Type B pancreatic cell (in vitro differentiated cells): ENCODE measurements at places on chromosomes 5 and 9. TPM values are rescaled to one million over a fixed set of nuclear protein-coding genes. Genes with fewer than 3 reads are reported as not detected.
A peak's percentile ranks its signal among the peaks of the same experiment; 100 is the strongest.

- no peak for DNase-seq
Observed at GRCh38 chr9:115972843-115973595, 180.6 kb upstream of the PAPPA start.

DNA sequence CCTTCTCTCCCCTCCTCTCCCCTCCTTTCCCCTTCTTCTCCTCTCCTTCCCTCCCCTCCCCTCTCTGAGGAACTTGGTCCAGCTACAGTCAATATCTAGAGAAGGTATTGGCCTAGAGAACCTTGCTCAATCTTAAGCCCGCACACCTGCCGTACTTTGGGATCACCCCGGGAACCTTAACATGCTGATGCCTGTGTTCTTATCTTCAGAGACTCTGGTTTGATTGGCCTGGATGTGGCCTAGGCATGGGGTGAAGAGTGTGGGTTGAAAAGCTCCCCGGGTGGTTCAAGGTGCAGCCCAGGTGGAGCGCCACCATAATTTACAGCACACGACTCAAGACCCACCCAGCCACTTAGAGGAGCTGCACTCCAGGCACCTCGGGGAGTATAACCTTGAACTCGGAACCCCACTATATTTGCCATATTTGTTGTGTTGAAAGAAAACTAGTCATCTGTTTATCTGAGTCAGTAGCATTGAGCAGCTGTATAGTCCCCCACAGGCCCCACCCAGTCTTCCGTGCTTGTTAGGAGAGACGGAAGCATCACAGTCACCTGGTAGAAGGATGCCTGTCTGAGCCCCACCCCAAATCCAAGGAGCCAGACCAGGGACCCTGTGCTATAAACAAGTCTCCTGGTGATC lies 14.4 kb upstream of the PHF19 start:
- no peak for DNase-seq

GRCh38 chr5:9655641-9656040 lies 25.5 kb upstream of the TAS2R1 start:
- DNase-seq, result no peak

DNA sequence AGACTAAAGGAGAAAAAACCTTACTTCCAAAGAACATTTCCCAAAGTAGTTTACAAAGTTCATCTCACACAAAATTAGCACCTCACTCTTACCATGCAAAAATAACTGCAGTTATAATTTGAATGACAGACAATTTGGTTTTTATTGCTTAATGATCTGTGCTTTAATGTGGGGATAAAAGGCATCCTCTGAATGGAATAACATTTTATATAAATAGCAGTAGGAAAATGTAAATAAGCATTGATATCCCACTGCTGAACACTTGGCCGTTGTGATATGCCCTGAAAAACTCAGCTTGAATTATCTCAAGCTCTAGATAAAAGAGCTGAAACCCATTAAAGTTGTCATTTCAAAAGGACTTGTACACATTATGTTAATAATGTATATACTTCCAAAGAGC lies 93.2 kb downstream of the OSMR start:
- no peak for DNase-seq

GRCh38 chr5:55601204-55601618 lies 66.4 kb upstream of the PLPP1 start:
- no peak for DNase-seq

GRCh38 chr5:172550996-172551395 lies 90.1 kb upstream of the NEURL1B start:
- no peak for DNase-seq

DNA sequence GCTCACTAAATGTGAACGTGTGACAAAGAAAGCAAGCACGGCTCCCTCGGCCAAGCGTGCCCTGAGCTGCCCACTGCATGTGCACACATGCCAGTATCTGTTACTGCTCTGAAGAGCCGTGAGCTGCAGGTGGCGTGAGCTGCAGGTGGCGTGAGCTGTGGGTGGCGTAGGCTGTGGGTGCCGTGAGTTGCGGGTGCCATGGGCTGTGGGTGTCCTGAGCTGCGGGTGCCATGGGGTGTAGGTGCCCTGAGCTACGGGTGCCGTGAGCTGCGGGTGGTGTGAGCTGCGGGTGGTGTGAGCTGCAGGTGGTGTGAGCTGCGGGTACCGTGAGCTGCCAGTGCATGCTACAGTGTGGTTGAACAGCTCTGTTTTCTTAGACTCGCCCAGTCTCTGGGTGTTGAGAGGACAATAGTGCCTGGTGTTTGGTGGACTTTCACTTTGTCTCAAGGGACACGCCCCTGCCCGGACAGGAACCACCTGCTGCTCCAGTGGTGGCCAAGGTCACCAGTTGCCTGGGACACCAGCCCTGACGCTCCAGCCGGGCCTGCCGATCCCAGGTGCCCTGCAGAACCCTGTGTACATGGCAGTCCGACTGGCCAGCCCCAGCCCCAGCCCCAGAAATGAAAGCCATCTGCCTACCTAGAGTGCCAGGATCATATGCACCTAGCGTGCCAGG lies 6.7 kb downstream of the CCDC187 start:
- DNase-seq, result no peak

GRCh38 chr9:88776717-88777497 lies 214.4 kb upstream of the S1PR3 start:
- DNase-seq, result no peak

DNA sequence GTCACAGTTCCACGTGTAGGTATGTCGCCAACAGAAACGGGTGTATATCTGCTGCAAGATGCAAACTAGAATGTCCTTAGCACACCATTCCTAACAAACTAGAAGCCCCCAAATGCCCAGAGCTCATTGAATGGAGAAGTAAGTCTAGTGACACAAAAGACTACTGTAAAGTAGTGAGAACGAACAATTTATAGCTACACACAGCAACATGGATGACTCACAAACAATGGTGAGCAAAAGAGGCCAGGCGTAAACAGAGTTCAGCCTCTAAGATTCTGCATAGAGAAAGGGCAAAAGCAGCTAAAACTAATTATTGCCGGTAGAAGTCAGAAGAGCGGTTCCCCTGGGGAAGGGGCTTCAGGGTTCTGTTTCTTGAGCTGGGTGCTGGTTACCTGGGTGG lies 74.7 kb downstream of the AMBP start:
- DNase-seq, result no peak

- no peak for DNase-seq
Observed at GRCh38 chr9:91896513-91897121, 53.4 kb downstream of the ROR2 start.

- DNase-seq, result no peak
Observed at GRCh38 chr5:108655750-108656450, 91.8 kb upstream of the FER start.

DNA sequence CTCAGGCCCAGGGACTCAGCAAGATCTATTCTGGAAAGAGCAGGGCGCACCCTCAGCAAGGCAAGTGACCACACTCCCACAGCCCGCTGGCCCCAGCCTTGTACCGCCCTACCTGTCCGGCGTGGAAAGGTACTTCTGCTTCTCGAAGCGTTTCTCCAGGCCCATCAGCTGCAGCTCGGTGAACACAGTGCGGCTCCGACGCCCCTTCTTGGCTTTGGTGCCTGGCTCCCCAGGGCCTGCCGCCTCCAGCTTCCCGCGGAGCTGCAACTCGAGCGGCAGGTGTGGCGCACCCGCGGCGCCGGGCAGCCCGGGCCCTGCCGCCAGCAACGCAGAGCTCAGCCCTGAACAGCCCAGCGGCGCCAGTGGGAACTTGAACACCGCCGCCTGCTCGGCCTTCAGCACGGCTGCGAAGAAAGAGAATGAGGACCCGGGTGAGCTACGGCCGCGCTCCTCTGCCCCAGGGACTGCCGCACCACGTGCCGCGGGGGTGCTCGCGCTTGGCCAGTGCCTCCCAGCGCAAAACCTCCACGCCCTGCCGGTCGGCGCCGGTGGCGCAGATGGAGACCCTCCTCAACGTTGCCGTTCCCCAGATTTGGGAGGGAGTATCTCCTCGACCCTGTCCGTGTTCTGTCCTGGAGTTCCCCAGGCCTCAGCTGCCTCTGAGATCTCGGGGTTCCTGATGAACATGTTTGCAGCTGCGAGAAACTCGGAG lies 2.2 kb downstream of the BARX1 start:
- DNase-seq, result no peak

GRCh38 chr9:88971131-88971960 lies 19.9 kb upstream of the S1PR3 start:
- peak; percentile 57 for DNase-seq

- no peak for DNase-seq
Observed at GRCh38 chr5:61010467-61011454, 65.8 kb downstream of the NDUFAF2 start.

GRCh38 chr5:175472378-175472777 lies 6.0 kb upstream of the SFXN1 start:
- DNase-seq, result no peak

GRCh38 chr5:147332658-147333057 lies 97.8 kb downstream of the STK32A start:
- DNase-seq, result no peak

DNA sequence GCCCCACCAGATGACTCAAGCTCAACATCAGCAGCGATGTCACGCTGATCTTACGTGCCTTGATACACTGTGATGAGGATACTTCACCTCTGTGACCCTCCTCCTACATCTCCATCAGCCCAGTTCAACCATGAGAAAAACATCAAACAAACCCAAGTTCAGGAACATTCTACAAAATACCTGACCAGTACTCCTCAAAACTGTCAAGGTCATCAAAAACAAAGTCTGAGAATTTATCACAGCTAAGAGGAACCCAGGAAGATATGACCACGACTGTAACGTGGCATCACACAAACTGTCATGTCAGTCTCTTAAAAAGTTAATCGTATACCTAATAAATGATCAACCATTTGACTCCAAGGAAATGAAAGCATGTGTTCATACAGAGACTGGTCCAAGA lies 90.8 kb downstream of the COL23A1 start:
- DNase-seq, result no peak

- no peak for DNase-seq
Observed at GRCh38 chr5:97455996-97456395, 272.9 kb upstream of the RIOK2 start.

DNA sequence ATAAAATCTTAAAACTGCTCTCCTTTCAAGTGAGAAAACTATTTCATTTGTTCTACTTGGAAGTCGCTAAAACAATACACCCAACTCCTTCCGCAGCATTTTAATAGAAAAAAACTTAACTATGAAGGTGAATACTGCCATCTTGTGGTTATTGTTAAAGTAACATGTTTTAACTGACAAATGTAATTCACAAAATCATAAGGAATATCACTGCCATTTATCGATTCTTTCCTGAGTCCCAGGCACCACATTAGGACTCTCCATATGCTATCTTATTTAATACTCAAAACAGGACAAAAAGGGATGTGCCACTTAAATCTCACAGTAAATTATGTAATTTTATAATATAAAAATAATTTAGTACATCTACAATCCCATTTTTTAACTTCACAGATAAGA lies 130.5 kb upstream of the ITGA1 start:
- DNase-seq, result no peak

DNA sequence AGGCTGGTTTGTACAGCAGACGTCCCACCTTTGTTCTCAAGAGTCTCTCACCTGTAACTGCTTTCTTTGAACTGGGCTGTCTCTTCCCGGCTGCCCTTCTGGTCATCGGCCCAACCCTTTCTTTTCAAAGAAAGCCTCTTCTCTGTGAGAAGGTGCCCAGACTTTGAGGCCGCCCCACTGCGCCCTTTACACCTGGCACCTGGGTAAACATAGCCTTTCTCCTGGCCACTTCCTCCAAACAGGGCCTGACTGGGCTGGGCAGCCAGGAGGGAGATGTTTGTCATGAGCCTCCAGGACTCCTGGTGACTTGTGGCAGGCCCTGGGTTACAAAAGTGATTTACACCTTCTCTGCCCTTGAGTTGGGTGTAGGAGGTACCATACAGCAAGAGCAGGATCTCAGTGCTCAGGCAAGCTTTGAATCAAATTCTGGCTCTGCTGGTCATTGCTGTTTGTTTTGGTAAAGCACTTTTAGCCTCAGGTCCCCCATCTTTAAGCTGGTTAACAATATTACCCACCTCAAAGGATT lies 127.2 kb upstream of the CXCL14 start:
- DNase-seq, result no peak

DNA sequence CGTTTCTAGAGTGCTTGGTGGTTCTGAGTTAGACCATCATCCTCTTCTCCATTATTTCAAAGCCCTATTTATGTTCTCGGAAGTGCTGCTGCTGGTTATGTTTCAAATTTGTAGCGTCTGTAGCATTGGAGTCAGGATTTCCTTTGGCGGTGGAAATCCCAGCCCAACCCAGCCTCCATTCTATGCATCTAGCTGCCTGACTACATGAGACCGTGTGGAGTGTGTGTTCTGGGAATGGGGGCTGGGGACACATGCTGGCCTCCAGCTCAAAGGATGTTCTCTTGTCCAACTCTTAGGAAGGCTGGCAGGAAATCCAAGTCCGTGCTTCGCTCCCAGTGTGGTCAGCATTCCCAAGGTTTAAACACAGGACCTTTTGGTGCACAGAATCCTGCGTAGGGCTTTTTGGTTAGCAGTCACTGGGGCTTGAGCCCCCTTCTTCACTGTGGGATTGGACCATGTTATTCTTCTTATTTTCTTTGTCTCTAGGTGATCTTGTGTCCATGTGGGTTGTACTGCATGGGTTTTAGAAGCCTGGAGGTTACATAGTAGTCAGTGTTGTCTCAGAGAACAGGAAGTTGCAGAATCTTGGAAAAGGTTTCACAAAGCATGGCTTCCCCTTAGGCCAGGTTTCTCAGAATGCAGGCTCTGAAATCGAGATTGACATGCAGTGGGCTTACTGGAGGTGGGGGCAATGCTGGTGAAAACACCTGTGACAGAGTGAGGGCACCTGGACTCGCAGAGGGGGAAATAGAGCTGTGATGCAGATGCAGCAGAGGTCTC lies 132.2 kb downstream of the ARHGAP26 start:
- no peak for DNase-seq

DNA sequence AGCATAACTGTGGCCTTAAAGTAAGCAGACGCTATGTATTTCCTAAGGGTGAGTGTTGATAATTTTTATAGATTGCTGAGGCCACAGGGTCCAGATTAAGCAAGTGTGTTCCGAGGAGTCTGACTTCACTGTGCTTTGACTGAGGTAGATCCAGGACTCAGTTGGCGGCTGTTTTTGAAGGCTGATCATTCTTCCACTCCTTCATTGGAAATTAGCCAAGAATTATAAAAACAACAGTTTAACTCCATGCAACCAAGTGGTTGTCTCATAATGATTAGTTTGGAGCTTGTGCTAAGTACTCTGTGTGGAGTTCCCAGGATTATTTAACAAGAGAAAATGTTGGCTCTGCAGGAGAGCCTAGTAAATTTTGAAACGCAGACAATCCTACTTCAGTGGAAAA lies 19.1 kb downstream of the IQGAP2 start:
- no peak for DNase-seq

DNA sequence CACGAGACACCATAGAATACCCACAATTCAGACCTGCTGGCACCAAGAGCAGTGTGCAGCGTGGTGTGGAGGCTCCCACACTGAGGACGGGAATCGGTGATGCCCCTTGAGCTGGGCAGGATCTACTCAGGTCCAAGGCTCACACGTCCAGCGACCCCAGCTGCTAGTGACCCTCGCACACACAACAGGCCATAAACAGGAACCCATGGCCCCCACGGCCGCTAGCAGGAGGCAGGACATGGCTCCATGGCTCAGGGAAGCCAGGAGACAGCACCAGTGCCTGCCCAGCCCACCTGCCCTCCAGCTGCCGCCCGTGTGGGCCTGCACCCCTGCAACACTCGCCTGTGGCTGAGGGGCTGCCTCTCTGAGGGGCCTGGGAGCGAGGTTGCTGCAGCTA lies 43.4 kb upstream of the SLC9A3 start:
- DNase-seq, result no peak

Gene TLX3
- 2.1 and 7.8 TPM in 2 replicates for total RNA-seq

Gene FANCC
- total RNA-seq, result 13.0 and 19.2 TPM in 2 replicates

Gene COL23A1
- 1.5 and 15.5 TPM in 2 replicates for total RNA-seq

Gene OLFM1
- 8.0 and 9.7 TPM in 2 replicates for total RNA-seq

Gene PCDHB14
- total RNA-seq, result 3.1 and 3.7 TPM in 2 replicates

Gene P4HA2
- 38.5 and 56.3 TPM in 2 replicates for total RNA-seq

Gene C9orf153
- total RNA-seq, result 1.1 TPM in 1 of 2 replicates, not detected in the other

Gene SLC44A1
- total RNA-seq, result 47.2 and 130 TPM in 2 replicates
